Activated T-cell treated with anti-CD3 and anti-CD28 coated beads, Interleukin-2, amount 50 U/mL, for 4 hours (primary cell): ENCODE measurements at places on chromosomes 7 and 10.
A peak's percentile ranks its signal among the peaks of the same experiment; 100 is the strongest.

DNA sequence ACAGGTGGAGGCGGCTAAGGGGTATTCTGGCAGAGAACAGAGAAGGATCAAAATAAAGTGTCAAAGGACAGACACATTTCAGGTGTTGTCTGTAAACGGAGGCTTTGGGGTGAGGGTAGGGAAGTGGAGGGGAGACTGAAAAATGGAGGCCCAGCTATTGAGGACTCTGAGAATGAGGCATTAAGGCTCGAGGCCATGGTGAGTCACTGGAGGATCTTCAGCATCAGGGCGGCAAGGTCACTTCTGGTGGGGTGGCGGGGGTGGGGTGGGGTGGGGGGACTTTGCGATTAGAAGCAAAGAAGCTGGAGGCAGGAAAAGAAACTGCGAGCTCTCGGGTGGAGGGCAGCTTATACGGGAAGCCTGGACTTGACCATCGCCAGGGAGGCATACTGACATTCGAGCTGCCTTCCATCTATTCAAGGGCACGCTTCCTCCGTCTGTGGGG, 58.4 kb upstream of the PCGF5 start:
- peak; percentile 14 for DNase-seq

- DNase-seq = no peak
Observed at GRCh38 chr10:31322647-31323046, 3.6 kb downstream of the ZEB1 start.

- DNase-seq = no peak
Observed at GRCh38 chr7:30453921-30454320, 24.7 kb downstream of the NOD1 start.

DNA sequence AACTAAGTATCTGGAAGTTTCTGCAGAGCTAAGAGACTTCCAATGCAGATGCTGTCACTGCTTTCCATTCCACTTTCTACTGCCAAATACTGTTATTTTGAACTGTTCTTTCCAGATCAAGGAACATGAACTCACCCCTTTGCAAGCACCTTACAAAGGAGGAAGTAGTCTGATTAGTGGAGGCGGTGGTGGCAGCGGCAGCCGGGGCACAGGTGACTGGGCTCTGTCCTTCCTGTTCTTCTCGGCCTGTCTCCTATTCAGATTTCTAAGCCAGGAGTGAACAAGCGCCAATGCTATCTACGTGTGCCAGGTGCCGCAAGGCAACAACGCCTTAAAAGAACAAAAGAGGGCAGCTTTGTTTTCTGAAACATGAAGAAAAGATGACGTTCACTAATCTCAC, 44.9 kb downstream of the BEND7 start:
- no peak for DNase-seq

DNA sequence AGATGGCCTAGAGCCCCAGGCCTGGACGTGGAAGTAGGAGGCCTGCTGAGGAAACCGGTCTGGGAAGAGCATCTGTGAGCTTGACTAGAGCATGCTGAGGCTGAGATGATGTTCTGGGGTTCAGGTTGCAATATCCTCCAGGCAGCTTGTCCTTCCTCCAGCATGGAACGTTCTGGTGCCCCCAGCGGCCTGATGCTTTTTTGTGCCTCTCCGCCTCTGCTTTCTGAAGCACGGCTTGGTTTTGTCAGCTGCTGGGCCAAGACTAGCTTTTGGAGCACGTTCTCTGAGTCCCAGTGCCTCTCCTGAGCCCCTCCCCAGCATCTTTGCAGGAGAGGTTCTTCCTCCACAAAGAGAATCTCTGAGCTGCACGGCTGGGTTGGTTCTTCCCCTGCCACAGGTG, 682.0 kb upstream of the FOXK1 start:
- DNase-seq = no peak

DNA sequence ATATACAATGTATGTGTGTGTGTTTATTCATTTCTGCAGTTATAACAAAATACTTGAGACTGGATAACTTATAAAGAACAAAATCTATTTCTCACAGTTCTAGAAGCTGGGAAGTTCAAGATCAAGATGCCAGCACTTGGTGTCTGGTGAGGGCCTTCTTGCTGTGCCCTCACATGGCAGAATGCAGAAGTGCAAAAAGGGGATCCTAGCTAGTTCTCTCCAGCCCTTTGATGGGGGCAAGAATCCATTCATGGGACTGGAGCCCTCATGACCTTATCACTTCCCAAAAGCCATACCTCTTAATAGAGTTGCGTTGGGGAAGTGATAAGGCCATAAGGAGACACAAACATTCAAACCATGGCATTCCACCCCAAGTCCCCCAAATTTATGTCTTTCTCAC, 8.4 kb downstream of the GRB10 start:
- no peak for DNase-seq

DNA sequence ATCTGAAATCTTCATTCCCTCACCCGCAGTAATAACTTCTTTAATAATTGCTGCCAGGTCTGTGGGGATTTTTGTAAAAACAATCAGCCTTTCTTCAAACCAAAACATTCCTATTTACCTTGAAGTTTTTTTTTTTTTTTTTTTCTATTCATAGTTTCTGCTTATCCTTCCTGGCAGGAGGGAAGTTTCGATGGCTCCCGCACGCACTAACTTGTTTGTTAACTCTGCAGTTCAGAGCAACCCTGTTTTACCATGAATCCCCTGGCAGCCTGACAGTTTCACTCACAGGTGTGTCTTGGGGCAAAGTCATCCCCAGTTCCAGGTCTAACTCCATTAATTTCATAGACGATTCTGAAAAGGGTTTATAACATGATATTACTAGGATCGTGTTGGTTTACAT, 149.3 kb downstream of the KLF6 start:
- DNase-seq = no peak

GRCh38 chr10:85967594-85967993, 399.0 kb downstream of the GRID1 start:
- DNase-seq = no peak

GRCh38 chr7:94620703-94621118, 35.2 kb downstream of the SGCE start:
- DNase-seq = peak; percentile 6

GRCh38 chr10:124711145-124711544, 33.0 kb downstream of the FAM53B start:
- no peak for DNase-seq

- no peak for DNase-seq
Observed at GRCh38 chr7:132239422-132239994, 336.8 kb downstream of the PLXNA4 start.

GRCh38 chr10:17981766-17982380, 30.2 kb downstream of the SLC39A12 start:
- no peak for DNase-seq

DNA sequence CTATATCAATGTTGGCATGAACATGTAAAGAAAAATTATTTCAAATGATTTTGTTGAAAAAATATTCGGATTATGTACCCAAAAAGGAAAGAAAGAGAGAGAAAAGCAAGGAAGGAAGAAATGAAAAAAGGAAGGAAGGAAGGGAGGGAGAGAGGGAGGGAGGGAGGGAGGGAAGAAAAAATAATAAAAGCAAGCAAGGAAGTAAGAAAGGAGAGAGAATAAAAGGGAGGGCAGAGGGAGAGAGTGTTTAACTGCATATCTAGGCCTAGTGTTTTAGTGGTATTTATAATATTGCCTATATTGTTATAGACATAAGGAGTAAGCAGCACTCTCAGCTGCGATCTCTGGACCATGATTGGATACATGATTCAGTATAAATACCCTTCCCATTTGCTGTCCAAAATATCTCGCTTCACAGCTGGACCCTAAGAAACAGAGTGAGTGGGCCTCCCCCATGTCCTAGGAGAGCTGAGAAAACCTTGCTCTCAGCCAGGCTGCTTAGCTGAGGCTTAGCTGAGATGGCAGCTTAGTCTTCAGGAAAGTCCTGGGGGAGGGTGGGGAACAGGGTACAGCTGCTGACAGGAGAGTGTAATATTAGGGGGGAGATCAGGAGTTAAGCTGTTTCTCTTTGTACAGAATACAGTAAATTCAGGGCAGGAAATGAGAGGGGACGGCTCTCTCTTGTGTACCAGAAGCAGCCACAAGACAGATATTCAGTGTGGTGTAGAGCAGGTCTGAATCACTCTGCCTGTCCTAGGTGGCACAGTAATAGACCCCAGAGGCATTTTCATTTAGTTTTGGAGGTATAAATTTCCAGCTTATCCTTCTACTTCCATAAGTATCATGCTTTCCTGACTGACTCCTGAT, 66.8 kb upstream of the TARP start:
- no peak for DNase-seq

- no peak for DNase-seq
Observed at GRCh38 chr10:62380016-62380415, 5.8 kb downstream of the ZNF365 start.

DNA sequence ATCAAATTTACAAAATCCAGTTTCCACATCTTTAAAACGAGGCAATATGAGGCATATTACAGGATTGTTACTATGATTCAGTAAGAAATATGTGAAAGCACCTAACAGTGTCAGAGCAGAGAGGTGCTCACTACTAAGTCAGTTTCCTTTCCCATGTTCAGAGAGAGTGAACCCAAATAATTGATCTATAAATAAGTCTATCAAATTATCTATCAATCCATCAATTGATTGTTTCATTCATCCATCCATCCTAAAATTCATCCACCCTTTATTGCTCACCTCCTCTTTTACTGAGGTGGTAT, 340.8 kb downstream of the SUGCT start:
- no peak for DNase-seq

GRCh38 chr7:158495786-158496185, 91.8 kb downstream of the PTPRN2 start:
- DNase-seq = no peak

DNA sequence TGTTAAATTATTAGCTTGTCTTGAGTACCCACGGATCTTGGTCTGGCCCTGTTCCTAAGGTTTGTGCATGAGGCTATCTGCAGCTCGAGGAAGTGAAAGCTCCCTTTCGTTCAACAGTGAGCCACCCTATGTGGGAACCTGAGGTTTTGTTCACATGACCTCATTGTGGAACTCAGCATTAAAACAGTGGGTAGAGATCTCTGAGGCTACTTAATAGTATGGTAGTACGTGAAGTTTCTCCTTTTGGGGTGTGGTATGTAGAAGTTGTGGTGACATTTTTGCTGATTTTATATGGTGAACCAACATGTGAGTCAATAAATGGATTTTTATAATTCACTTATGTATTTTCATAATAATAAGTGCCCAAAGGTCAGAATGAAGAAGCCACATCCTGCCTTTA, 252.7 kb upstream of the FERD3L start:
- DNase-seq = no peak

- DNase-seq = no peak
Observed at GRCh38 chr10:5411941-5412276, 448 bp upstream of the NET1 start.

- no peak for DNase-seq
Observed at GRCh38 chr10:45063591-45064231, 63.0 kb downstream of the ZNF22 start.

DNA sequence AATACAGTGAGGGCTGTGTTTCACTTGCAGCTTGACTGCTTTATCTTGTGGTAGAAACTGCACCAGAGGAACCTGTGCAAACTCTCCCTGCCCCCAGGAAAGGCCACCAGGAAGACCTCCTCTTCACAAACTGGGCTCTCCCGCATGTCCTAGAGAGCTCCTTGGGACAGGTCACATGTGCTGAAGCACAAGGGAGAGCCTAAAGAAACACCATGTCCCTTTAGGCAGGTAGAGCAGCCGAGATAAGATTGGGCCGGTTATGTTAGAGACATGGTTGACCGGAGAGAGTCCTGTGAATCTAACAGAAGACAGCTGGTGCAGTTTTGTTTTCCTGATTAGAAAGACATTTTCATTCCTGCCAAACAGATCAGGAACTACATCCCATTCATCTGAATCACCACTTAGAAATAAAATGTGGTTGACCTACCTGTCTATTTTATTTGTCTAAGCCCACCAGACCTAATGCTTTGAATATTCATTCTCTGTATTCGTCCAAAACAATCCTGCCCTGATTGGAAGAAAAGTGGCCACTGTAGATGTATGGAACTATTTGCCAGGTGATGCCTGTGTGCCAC, 224.1 kb downstream of the GLI3 start:
- no peak for DNase-seq

GRCh38 chr10:8095959-8096358, 41.5 kb downstream of the GATA3 start:
- DNase-seq = no peak

GRCh38 chr7:45972629-45973312, 51.7 kb upstream of the IGFBP3 start:
- no peak for DNase-seq

GRCh38 chr7:112266141-112266540, 59.6 kb downstream of the ZNF277 start:
- no peak for DNase-seq

- DNase-seq = no peak
Observed at GRCh38 chr7:19268737-19269136, 123.5 kb upstream of the FERD3L start.

DNA sequence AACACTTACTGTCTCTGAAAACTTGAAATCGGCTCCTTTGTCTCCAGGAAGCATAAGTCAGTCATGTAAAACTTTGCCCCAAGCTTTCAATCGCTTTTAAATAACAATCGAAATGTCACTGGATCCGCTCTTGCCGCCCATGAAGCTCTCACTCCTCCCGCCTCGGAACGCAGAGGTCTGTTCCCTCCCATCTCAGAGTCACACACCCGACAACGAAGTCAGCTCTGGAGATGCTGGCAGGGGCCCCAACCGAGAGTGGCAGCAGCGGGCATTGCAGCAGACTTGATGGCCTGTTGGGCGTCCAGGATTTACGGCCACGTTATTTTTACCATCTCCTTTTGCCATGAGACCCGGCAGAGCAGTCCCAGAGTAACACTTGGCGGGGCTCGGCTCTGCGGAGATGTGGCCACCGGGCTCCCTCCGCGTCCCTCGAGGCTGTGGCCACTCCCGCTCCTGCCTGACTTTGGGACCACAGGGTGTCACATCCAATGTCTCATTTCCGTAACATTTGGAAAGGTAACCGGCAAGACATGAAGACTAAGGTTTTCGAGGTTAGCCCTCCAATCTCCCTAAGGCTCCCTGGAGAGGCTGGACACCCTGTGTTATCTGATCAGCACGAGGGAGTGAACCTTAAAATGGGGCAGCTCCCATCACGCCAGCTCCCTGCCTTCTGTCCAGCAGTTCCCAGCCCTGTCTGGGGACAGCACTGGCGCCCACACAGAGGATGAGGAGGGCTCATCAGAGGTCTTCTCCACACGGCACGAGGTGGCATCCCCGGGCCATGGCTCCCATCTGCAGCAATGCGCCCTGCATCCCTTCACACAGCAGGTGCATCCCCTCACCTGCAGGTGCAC, 62.8 kb upstream of the ADGRA1 start:
- DNase-seq = no peak

- DNase-seq = no peak
Observed at GRCh38 chr10:113053091-113053490, 103.0 kb downstream of the TCF7L2 start.
